Stimulated activated CD4-positive, alpha-beta T cell treated with anti-CD3 and anti-CD28 coated beads, TNF-alpha, amount 100 ng/mL, for 48 hours (primary cell): ENCODE measurements at places on chromosomes 2 and 18.

DNA sequence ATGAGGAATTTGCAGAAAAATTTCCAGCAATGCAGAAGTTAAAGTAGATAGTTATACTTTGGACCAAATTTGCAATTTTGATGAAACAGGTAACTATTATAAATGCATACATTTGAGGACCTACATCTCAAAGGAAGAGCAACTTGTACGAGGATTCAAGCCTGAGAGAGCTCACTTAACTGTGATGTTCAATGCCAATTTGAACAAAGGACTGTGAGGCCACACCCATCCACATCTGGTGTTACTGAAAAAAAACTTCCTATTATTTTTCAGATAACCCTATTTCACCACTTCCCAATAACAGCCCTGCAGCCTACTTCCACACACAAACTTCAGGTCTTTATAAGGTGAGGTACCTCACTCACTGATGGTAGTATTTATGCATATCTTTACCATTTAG, 203.5 kb upstream of the NABP1 start:
- no peak for DNase-seq

GRCh38 chr2:69143748-69144360, 130.9 kb downstream of the ANTXR1 start:
- no peak for DNase-seq

GRCh38 chr2:154696810-154697417, 1.6 kb upstream of the KCNJ3 start:
- no peak for DNase-seq

DNA sequence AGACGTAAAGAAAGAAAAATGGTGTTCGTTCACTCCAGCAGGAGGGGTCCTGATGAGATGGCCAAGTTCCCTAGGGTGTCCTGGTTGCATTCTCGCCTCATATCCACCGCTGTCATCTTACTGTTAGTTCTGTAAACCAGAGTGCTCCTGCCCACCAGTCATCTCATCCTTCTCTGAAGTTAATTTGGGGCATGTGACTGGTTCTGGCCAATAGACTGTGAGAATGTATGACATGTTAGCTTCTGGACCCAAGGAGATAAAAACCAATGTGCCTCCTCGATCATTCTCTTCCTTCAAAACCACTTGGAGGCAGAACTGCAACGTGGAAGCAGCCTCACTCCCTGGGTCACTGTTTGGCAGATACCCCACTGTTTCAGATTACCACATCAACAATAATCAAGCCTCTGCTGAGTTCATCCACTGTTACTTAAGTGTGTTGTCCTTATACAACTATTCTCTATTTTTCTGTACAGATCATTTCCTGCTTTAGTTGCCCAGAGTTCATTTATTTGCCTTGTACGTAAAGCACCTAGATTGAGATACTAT, 759.1 kb downstream of the TSN start:
- DNase-seq: no peak

DNA sequence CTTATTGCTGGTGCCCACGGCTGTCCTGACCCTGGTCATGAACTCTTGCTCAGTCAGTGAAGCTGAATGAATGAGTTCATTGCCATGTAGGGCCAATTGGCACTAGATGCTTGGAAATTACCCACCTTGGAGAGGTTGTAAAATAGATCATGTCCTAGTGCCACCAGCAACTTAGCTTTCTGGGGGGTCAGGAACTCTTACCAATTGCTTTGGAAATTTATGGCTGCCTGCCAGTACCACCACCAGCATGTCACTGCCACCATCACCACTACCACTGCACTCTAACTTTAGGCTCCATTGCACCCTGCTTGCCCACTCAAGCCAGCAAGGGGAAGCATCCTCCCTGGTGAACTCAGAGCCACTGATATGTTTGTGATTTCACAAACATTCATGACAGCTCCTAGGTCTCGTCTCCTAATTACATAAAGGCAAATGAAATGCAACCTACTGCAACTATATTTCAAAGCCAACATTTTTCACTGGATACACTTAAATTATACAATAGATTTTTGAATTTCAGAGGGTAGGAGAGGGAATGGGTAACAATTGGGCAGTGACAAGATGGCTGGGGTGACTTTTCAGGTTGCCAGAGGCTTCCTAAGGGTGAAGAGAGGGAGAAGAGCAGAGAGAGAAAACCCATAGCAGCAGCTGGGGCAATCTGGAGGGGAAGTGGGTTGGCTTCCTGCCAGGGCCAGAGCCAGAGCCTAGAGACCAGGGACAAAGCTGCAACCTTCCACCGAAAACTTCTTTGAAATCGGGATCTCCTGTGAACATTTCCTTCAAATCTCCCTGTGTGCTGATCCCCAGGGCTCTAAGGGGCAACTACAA, 3.5 kb upstream of the EMILIN1 start:
- DNase-seq: no peak
